ENCODE measurements at places on chromosomes 2 and 18.

DNA sequence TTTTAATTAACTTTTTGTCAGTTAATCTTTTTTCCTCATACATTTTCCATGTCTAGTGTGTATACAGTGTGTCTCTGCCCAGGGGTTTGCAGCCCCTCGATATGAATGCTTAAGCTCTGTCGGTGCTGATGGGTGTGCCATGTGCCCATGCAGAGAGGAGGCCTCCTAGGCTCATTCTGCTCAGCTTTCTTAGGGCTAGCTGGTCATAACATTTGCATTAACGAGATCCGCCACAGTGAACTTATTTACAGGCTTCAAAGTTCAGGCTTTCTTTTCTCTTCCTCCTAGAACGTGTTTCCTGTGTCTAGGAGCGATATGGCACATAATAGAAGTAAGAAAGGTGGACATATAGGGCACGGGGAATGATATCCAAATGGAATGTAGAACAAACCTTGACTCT is 783.3 kb downstream of the PLCL1 start:
- DNase-seq, result no peak

GRCh38 chr18:47748847-47749599 is 181.4 kb downstream of the SMAD2 start:
- peak; percentile 79 for DNase-seq

DNA sequence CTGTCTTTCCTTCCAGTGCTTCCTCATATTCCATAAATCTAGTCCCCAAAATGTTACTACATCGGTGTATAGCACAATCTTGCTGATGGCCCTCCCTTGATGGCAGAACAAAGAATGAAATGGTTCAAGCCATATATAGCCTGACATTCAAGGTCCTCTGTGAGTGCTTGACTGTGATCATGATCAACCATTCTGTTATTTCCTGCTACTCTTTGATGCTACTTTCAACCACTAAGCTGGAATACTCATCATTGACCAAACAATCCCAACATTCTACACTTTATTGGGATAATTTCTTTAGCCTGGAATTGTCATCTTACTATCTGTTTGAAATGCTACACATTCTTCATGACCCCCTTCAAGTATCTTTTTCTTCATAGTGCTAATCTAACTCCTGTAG is 633.9 kb downstream of the PLCL1 start:
- DNase-seq, result no peak

GRCh38 chr2:233602076-233602475 is 15.4 kb upstream of the UGT1A8 start:
- DNase-seq, result no peak

DNA sequence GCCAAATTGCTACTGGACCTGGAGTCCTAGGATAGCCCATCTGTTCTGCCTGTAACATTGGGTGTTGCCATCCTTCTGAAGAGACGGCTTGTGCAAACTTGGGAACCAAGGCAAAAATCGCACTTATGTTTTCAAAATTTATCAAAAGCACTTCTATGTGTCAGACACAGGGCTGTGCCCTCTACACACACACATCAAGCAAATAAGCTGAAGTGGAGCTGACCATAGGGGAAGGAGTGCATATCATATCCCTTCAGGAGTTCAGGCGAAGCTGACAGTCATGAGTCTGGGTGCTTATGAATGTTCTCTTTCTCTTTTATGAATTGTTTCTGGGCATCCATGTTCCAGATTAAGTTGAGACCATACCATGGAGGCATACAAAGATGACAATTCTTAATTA is 247.9 kb downstream of the CYRIA start:
- no peak for DNase-seq

GRCh38 chr2:120976501-120977307 is 241.0 kb downstream of the GLI2 start:
- no peak for DNase-seq

- no peak for DNase-seq
Observed at GRCh38 chr2:229235131-229235914, 35.8 kb downstream of the PID1 start.

GRCh38 chr2:208204166-208204565 is 14.3 kb upstream of the C2orf80 start:
- no peak for DNase-seq

GRCh38 chr2:207387001-207387571 is 142.7 kb upstream of the CREB1 start:
- DNase-seq, result no peak

DNA sequence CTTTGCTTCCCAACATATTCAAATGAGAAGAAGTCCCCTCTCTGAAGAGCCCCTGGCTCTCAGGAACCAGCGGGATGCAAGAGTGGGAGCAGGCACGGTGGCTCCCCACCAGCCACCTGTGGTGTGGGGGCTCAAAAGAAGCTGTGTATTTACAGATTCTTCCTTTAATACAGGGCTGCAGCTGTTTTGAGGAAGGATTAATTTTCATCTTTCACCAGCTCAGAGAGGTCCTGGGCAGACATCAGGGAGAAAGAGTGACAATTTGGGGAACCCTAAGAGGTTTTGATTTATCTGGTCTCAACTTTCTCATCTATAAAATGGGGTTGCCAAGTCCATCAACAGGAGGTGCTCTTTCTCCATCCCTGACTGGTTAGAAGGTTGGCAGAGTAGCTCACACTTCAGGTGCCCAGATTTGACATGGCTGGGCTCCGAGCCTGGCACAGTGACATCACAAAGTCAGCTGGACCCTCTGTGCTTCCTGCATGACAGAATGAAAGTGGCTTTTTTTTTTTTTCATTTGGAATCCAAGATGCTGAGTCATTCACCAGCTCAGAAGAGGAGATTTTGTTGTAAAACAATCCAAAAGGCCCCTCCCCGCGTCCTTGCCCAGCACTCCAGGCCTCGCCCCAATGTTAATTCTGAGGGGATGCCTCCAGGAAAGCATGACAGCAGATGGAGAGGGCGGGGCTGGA is 15.5 kb upstream of the SIX2 start:
- no peak for DNase-seq

DNA sequence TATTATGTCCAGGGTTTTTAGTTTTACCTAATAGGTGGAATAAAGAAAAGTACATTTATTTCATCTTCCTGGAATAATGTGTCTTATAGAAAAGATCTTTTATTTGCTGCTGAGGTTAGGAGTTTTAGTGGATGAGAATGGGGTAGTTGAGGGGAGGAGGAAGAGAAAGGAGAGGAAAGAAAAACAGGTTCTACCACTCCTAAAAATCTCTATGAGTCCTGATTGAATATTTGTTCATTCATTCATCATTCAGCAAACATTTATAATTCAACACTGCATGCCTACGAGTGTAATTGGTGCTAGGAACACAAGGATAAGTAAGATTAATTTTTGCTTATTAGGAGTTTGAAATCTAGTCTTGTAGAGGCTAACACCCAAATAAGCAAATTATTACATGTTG is 45.2 kb upstream of the SLC4A10 start:
- no peak for DNase-seq

DNA sequence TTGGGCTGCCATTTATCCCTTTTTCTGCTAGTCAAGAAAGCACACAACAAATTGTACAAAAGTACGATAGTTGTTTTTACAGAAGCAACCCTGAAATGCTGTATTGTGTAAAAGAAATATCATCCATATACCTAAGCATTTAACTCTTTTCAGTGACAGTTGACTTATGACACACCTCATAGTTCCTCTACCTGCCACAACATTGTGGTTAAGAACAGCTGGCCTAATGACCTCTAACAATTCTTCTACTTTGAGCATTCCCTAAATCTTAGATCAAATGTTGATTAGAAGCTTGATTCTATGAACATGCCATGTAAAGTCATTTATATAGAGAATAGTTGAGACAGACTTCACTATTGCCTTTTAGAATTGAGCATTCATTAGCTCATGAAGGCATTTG is 165.9 kb upstream of the SETBP1 start:
- DNase-seq, result no peak

DNA sequence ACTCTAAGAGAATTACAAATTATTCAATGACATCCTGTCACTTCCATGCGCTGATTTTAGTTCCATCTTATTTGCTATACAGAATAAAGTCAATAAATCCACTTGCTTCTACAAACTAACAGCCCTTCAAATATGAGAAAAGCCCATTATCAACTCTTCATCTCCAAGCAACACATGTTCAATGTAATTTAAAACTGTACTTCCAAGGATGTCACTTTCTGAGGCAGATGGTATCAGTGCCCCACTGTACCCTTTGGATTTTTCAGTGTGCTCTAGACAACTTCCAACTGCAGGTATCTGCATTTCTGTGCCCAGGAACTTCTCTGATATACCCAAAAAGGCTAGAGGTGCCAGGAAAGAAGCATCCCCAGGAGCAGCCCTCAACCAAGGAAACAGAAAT is 87.6 kb downstream of the SMAD2 start:
- DNase-seq, result no peak

- no peak for DNase-seq
Observed at GRCh38 chr2:15750822-15751329, 159.2 kb downstream of the DDX1 start.

DNA sequence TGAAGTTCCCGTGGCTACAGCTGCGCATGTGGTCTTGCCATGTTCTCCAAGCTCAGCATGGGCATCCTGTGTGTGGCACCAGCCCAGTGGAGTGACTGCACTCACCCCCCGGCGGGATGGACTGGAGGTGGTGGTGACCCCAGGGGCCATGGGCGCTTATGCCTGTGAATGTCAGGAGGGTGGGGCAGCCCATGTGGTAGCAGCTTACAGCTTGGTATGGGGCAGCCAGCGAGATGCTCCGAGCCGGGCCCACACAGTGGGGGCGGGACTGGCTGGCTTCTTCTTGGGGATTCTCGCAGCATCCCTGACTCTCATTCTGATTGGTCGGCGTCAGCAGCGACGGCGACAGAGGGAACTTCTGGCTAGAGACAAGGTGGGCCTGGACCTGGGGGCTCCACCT is 25.6 kb downstream of the SEMA4F start:
- no peak for DNase-seq

- no peak for DNase-seq
Observed at GRCh38 chr2:30271301-30271700, 40.0 kb downstream of the LBH start.

- DNase-seq, result no peak
Observed at GRCh38 chr2:170928036-170928823, 823 bp upstream of the GORASP2 start.

GRCh38 chr18:42412896-42413295 is 457.9 kb downstream of the PIK3C3 start:
- no peak for DNase-seq

DNA sequence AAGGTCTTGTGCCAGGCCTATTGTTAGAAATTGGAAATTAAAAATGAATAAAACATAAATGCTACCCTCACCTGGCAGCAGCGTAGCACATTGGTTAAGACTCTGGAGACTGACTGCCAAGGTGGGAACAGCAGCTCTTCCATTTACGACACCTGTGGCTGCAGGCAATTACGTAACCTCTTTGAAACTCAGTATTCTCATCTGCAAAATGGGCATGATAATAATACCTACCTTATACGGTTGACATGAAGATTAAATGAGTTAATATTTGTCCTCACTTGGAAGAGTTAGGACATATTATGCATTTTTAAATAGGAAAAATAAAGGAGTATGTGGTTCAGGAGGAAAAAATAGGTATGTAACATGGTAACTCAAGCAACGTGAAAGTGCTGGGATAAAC is 279.3 kb upstream of the NCKAP5 start:
- no peak for DNase-seq

- DNase-seq, result no peak
Observed at GRCh38 chr18:5061785-5062184, 135.3 kb downstream of the AKAIN1 start.

- no peak for DNase-seq
Observed at GRCh38 chr2:19649142-19649541, 252.6 kb downstream of the TTC32 start.

GRCh38 chr2:17309741-17310339 is 208.4 kb downstream of the RAD51AP2 start:
- DNase-seq, result no peak

DNA sequence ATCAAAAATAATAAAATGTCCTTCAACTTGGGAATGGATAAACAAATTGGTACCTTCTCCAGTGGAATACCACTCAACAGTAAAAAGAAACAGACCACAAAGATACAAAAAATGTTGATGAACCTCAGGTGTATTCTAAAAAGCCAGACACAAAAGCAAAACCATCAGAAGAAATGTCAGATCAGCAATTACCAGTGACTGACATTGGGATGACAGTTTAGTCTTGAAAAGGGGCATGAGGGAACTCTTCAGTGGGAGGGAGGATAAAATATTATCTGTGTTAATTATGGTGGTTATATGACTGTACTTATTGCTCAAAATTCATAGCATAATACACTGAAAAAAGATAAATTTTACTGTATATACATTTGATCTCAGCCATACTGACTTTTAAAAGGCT is 473.0 kb downstream of the TMX3 start:
- DNase-seq, result no peak

DNA sequence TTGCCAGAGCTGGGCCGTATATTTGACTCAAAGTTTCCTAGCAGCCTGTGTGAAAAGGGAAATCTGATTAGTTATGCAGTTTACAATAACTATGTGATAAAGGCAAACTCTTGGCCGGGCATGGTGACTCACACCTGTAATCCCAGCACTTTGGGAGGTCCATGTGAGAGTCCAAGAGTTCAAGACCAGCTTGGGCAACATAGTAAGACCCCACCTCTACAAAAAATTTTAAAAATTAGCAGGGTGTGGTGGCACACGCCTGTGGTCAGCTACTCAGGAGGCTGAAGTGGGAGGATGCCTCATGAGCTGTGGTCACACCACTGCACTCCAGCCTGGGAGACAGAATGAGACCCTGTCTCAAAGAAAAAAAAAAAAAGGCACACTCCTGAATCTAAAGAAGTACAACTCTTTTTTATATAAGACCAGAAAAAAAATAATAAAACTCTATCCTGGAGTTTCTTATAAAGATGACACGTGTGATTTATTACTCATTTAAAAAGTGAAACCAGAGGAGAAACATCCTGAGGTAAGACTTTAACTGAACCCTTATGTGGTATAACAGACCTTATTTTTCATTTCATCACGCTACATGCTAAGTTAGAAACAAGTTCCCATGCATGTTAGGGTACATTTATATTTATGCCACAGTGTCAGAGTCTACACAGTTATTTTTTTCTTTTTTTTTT is 32.6 kb upstream of the KCMF1 start:
- DNase-seq, result peak; percentile 49

- no peak for DNase-seq
Observed at GRCh38 chr2:120898961-120899750, 163.5 kb downstream of the GLI2 start.

DNA sequence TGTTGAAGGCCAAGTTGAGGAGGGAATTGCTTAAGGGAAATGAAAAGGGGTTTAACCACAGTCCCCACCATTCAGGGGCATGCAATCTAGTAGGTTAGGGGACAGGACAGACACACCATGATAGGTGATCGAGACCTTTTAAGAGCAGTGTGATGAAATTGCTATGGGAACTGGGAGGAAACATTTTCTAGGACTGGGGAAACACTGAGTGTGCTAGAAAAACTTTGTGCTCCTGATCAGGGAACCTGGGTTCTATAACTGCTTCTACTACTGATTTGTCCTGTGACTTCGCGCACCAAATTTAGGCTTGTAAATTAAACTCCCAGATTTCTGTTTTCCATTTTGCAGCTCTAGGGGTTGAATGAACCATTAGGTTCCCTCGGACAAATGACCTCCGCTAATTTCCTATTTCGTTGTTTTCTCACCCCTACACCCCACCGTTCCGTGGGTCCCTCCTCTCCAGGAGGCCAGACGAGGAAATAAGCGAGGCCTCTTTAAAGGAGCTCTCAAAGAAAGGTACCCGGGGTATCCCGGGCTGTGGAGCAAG is 371 bp upstream of the LCLAT1 start:
- peak; percentile 6 for DNase-seq

GRCh38 chr18:9894454-9895068 is 8.8 kb downstream of the TXNDC2 start:
- no peak for DNase-seq

- no peak for DNase-seq
Observed at GRCh38 chr2:220246386-220246785, 619.0 kb downstream of the SLC4A3 start.

Measured in CD4-positive, alpha-beta T cell treated with Interleukin-2 at 100 ng/mL for 4 hours (primary cell).